ENCODE measurements at places on chromosomes 1 and 21.

- DNase-seq, result peak; percentile 98
Measured at GRCh38 chr1:155273343-155274245, at the start of gene CLK2. CLK2 (minus strand) TSS chr1:155273504; CDS start chr1:155270977, 2,527 bp downstream.

GRCh38 chr1:94828251-94828650 lies 8.1 kb downstream of the SLC44A3 start:
- DNase-seq, result no peak

GRCh38 chr1:220013497-220013896 lies 32.8 kb downstream of the EPRS1 start:
- no peak for DNase-seq

GRCh38 chr1:153985341-153985912 lies 712 bp downstream of the RAB13 start:
- DNase-seq, result no peak

- no peak for DNase-seq
Measured at GRCh38 chr1:53207726-53208125, 11.1 kb downstream of the CPT2 start.

- DNase-seq, result no peak
Measured at GRCh38 chr1:212600071-212600915, 8.3 kb upstream of the ATF3 start.

DNA sequence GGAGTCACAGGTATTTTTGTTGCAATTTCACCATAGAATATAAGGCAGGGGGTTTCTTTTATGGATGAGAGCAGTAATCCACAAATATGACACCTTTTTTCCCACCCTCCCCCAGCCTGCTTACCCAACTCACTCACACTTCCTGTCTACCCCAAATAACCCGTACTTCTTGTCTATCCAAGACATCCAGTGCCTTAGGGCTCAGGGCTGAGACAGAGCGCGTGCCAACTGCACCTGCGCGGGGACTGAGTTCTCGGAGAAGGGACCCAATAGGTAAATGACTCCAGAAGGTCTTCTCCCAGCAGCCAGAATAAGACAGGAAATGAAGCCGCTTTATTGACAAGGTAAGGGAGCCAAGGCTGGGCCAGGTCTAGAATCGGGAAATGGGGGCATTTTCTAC lies 369.1 kb downstream of the SIPA1L2 start:
- DNase-seq, result no peak

DNA sequence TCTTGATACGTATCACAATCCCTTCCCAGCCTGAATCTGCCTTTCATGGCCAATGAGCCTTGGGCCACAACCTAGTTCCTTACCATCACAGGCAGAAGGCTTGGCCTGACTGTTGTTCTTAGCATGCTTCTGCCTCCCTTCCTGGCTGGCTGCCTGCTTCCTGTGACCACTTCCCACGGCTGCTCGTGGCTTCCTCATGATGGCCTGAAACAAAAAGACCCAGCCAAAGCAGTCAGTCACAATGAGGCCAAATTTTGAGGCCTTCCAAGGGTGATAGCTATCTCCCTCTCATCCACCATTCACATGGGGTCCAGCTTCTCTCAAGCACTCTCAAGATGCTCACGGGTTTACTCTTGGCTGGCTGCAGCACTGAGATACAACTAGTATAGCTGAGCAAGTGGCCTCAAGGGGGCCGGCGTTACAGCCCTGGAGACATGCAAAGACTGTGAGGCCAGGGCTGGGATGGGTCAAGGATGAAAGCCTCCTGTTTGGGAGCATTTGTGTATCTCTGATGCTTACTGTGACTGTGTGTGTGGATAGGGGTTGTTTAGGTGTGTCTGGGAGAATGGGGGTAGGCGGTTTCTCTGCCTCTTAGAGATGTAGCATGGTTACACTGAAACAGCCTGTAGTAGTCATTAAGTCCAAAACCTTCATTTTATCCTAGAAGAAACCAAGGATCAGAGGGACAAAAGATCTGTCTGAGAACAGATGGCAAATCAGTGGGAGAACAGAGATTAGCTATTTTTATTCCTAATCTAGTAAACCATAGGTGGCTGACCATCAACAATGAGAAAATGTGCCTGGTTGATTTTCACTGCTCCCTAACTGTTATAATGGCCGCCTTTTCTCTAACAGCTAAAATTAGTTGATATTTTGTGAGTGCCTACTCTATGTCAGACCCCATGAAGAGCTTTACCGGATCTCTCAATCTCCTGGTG lies 5.4 kb upstream of the TOE1 start:
- no peak for DNase-seq

- DNase-seq, result no peak
Measured at GRCh38 chr1:15118579-15118978, 35.0 kb upstream of the TMEM51 start.

GRCh38 chr1:243748227-243748626 lies 101.8 kb downstream of the AKT3 start:
- DNase-seq, result no peak

DNA sequence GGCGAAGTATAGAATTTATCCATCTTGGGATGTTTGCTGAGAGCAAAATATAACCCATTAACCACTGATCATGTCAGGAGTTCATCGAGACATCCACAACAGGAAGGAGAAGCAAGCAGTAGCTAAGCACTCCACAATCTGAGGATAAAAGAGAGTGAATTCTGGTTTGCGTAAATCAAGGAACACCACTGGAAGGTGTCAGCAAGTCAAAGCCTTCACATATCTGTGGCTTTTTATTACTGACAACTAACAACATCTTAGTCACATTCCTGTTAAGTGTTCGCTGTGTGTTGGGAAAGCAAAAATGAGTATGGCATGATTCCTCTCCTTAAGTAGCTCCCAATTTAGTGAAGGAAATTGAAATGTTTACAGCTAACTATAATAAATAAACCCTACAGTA lies 44.5 kb upstream of the DARS2 start:
- no peak for DNase-seq

GRCh38 chr1:30668024-30668423 lies 55.4 kb downstream of the MATN1 start:
- no peak for DNase-seq

DNA sequence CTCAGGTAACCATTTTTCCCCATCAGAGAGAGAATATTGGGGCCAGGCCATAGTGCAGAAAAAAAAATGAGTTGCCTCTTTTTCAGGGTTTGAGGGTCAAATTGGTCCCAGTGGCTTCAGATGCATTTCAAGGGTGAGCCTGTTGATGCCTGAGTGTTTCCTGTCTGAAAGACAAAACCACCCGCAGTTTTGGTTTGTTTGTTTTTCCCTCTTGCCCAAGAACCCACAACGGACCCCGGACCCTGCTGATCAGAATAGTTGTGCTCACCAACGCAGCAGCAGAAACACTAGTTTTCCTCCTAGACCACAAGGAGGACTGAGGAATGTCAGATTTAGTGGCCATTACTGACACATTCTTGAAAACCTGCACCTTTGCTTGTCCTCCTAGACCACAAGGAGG lies 1433.1 kb downstream of the PLA2G4A start:
- DNase-seq, result no peak

GRCh38 chr1:178495741-178496409 lies 889 bp downstream of the CLEC20A start:
- DNase-seq, result no peak

DNA sequence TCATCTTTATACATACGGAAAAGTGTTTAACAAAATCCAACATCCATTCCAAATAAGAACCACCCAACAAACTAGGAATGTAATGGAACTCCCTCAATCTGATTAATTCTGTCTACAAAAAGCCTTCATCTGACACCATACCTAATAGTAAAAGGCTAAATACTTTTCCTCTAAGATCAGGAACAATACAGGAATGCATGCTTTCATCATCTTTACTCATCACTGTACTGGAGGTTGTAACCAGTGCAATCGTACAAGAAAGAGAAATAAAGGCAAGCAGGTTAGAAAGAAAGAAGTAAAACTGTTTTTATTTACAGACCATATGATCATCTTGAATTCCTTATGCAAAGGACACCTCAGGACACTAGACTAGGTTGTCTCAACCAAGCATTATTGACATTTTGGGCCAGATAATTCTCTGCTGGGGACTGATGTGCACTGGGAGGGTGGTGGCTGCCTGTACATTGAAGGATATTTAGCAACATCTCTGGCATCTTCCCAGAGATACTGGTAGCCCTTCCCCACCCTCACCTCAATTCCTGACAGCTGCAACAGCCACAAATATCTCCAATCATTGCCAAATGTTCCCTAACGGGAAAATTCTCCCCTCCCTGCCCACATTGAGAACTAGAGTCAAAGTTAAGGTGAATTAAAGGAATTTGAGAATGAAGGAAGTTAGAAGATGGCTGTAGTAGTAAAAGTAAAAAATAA lies 30.6 kb upstream of the INSL5 start:
- DNase-seq, result no peak

- DNase-seq, result peak; percentile 57
Measured at GRCh38 chr1:40032240-40032891, 8.2 kb upstream of the CAP1 start.

- DNase-seq, result no peak
Measured at GRCh38 chr1:93723110-93723509, 41.5 kb upstream of the BCAR3 start.

DNA sequence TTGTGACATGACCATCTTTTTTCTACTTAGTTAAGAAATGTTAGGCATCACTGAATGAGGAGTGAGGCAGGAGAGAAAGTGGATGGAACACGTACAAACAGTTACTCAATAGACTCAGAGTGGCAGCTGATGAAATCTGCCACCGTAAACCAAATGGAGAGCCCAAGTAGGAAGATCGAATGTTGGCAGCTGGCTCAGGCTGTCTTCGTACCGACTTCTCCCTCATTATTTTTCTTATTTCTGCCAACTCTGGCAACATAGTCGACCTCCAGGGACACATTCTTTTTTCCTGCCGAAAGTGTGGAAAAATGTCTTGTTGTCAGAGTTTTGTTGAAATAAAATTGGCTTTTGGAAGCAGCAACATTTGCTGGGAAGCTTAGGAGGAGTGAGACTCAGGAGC lies 143.3 kb downstream of the GREM2 start:
- DNase-seq, result no peak

DNA sequence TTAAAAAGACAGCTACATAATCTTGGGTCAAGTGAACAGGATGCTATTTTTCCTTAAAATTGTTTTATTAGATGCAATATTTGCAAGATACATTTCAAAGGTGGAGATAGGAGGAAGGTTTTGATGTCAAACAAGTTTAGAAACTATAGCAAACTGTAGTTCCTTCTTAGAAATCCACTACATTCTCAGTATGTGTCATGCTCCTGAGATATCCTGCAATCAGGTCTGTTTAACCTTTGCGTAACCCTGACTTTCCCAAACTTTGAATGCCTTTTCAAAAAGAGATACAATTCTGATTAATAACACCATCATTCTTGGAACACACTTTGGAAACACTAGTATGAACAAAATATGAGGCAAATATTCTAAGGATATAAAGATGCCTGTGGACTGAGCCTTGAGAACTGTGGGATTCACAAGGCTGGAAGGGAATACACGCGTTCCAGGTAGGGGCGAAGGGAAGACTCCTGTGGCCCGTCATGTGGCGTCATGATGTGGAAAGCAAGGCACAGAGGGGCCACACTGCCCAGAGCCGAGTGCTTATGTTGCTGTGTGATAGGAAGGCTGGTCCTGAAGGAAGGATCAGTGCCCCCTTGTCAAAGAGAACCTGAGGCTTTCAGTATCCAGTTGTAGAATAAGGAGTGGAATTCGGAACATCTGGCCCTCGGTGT lies 19.6 kb upstream of the TARBP1 start:
- DNase-seq, result no peak

DNA sequence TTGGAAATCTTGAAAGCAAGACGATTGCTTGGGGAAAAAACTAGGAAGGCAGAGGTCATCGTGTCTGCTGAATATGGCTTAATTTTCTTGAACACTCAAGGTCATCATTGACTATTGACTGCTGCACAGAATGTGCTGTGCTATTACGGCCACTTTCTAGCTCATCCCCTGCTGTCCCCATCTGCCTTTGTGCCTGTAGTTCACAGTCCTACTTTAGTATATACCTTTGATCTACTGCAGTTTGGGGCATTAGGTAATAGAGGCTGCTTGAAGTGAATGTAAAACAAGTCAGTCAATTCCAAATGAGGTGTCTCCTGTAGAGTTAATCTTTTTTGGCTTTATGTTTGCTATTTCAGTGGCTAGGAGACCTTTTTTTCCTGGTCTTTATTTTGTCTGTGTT lies 8.3 kb downstream of the RAB4A start:
- no peak for DNase-seq

DNA sequence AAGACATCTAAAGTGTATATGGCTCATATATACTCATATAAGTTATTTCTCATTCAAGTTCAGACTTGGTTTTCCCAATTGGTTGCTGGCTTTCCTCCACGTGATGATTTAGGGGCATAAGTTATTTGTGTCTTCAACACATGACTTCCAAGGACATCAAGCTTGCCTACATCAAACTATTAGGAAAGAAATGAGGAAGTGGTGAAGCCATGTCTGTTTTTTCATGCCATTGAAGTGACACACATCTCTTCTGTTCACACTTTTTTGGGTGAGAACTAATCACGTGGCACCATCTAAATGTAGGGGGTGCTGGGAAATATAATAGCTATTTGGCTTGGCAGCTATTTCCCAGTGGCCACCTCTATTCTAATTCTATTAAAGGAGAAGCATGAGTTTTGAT lies 282.1 kb downstream of the OMA1 start:
- no peak for DNase-seq

DNA sequence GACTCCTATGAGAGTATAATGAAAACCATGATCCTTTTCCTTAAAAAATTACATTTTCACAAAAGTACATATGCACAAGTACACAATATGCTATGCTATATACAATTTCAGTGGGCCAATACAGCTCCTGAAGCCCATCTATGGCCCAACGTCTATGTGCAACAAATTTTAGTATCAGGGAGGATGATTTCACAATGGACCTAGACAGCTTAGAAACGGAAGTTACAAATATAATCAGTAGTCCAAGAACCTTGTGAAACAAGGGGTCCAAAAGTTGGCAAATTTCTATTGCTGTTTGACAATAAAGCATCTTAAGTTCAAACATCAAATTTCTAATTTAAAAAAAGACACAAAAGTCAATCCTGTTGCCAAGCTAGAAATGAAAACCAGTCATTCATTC lies 87.0 kb downstream of the DPYD start:
- DNase-seq, result no peak

DNA sequence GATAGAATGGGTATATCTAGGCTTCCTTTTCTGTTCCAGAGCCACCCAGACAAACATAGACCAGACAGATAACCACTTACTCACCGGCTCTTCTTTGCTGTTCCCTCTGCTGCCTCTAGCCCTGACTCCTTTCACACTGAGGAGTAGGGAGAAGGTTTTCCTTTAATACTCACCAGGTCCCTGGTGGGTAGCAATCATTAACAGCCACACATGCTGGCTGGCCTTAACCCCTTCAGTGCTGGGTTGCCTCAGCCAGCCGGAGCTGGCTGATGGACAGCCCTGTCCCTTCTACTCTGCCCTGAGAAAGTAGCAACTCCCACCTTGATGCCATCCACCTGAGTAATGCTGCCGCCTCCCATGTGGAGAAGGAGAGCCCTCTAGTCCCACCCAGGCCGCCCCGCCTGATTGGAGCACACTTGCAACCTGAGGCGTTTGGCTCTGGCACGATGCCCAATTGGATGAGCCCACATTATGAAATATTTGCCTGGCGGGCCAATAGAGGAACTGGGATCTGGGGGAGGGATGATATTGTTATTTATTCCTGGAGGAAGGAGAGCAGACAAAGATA lies 71.6 kb downstream of the PLEKHA6 start:
- peak; percentile 64 for DNase-seq

Measured in D341Med (cell line).